Cerebellum (tissue), 4 donors: ENCODE measurements at places on chromosomes 2 and 18. TPM values are rescaled to one million over a fixed set of nuclear protein-coding genes. Genes with fewer than 3 reads are reported as not detected.

ADD2 gene
- total RNA-seq = 119 TPM

SERPINB12 gene
- total RNA-seq = not detected

DLX1 gene
- not detected for total RNA-seq

ABI2 gene
- total RNA-seq = 105 TPM

ST8SIA5 gene
- 9.4 TPM for total RNA-seq

HAT1 gene
- 42.8 TPM for total RNA-seq

C1QL2 gene
- total RNA-seq = 0.27 TPM

TRIP12 gene
- total RNA-seq = 206 TPM
